ENCODE measurements at places on chromosomes 16 and 17.

DNA sequence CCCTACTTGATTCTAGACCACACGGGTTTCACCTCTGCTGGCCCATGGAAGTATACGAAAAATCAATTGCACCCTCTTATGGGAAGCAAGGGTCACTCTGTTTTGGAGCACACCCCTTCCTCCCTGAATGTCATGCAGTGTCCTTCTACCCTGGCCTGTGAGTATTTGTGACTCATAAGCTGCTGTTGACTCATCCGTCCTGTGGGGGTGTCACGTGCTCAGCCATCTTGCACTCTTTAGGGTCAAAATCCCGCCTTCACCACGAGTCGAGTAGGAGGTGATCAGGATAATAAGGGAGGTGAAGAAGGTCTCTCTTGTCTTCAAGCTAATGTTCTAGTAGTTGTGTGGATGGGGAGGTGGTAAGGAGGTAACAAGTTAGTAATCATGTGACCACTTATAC is 341.0 kb upstream of the EEF2KMT start:
- no peak for DNase-seq

DNA sequence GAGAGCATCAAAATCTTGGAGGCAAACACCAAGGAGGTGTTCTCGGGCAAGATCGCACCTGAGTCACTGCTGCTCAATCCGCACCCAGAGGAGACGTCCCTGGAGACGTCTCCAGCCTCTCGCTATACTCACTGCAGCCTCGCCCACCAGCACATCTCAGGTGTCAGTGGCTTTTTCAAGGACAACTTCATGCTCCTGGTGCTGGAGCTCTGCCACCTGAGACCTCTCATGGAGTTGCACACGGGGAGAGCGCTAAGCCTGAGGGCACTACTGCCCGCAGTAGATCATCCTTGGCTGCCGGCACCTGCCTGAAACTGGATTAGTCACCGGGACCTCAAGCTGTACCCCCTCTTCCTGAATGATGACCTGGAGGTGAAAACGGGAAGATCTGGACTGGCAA is 2.6 kb upstream of the MBTPS1 start:
- peak; percentile 51 for DNase-seq

DNA sequence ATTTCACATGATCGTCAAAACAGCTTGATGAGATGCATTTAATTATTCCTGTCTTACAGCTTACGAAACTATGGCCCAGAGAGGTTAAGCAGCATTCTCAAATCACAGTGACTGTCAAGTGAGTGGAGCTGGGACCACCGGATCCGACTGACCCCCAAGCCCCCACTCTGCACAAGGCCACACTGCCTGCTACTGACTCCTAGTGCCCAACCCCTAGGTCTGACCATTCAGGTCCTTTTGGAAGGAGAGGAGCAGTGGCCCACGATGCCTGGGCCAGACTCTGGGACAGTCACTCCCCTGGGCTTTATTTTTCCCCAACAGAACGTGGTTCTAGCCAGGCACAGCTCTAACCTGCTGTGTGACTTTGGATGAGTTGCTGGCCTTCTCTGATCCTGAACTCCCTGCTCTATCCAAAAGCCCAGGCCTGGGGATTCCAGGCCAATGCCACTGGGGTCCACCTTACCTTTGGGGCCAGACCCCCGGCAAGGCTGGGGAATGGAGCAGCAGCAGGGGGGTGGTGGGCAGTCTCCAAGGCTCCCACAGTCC is 9.9 kb downstream of the TSPOAP1 start:
- DNase-seq, result no peak

- no peak for DNase-seq
Observed at GRCh38 chr17:46832945-46833839, 14.7 kb upstream of the WNT3 start.

GRCh38 chr16:629185-629832 is 1.5 kb upstream of the WFIKKN1 start:
- DNase-seq, result no peak

DNA sequence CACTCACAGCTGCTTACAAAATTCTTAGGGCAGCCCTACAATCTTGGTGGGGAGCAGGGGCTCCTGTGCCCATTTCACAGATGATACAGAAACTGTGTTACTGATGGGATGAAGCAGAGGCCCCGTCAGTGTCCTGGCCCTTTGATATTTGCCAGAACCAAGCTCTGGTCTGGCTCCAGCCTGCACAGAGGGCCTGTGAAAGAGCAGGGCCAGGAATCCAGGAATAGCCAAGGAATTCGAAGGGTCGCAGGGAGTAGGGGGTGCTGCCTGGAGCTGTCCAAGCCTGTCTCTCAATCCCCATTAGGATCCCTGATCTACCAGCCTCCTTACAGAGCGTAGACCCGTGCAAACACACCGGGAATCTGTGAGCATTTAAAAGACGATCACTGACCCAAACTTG is 86.3 kb upstream of the RCVRN start:
- DNase-seq, result no peak

DNA sequence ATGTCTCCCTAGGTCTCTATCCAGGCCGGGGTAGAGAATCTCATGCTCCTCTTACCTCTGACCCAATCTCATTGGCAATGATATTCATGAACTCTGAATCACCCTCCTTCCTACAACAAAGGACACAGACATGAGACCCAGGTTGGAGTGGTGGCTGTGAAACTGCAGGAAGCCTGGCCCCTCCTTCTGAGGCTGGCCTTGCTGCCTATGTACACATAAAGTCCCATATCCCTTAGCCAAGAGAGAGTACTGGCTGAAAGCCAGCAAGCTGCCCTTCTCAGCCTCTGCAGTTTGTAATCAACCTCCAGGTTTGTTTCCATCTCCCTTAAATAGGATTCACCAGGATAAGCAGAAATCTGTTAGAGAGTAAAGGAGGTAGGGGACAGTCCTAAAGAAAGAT is 10.6 kb downstream of the AARSD1 start:
- no peak for DNase-seq

- DNase-seq, result peak; percentile 13
Observed at GRCh38 chr16:55508941-55509931, at the start of gene LPCAT2. LPCAT2 (plus strand) TSS chr16:55509072; CDS start chr16:55509182, 110 bp downstream.

DNA sequence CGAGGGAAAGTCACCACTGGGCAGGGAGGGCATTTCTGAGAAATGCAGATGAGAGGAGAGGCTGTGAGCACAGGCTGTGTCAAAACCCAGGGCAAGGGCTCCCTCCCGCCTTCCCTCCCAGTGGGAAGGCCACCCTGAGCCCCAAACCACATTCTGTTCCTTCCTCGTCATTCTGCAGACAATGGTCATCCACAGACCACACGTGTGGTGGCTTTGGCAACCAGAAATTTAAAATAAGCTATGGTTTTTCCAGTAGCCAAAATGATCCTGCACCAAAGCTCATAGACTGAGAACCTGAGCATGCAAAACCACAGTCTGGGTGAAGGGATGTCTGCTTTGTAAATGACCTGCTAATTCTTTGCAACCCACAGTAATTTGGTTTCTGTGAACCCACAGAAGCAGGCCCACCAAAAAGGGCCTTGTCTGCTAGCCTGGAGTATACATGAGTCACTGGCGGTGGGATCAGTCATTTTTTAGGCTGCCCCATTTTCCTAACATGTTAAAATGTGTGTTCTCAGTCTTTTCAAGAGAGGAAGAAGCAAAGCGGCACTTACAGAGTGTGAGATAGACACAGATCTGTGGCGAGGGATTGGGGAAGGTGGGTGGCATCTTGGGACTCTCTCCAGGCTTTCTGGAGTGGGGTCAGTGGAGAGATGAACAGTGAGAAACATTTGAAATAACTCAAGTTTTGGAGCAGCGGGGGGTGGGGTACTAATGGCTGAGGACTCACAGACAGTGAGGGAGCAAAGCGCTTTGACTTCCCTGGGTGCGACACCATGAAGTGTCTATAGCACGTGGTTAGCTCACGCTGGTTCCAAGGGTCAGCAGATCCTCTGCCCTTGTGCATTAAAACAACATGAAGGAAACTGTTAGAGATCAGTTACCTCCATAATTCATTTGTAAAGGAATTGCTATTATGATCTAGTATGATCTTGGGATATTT is 20.5 kb downstream of the GRB7 start:
- DNase-seq, result no peak

DNA sequence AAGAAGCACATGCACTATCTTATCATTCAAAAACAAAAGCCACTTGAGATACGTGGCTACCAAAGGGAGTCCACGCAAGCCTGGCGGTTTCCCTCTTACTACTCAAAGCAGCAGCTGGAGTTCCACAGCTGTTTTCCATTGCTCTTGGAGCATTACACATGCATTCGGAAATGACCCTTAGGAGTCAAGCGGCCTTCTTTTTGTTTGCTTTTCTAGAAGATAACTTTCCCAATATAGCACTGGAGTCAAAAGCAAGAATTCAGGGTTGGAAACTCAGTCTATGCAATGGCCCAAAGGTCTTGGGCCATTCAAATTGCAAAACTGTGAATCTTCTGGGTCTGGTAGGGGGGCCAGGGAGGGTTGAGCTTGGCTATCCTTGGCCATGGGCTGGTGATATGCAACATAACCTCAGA is 97.8 kb upstream of the MAF start:
- no peak for DNase-seq

DNA sequence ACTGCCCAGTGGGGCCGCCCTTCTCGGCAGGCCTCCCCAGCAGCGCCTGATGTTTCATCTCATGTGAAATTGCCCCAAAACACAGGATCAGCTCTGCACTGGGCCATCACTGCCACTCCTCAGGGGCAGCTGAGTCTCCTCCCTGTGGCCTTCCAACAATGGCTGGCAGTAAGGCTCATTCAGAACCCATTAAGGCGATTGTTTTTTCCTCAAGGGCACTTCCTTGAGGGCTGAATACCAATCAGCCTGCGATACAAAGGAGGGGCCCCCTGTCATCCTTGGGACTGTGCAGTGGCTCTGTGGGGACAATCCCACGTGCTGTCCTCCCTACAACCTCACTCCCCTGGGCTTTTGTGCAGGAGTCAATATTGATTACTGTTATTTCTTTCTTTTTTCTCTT is 47.5 kb downstream of the XYLT1 start:
- no peak for DNase-seq

GRCh38 chr17:29179232-29180033 is 765 bp downstream of the MYO18A start:
- peak; percentile 62 for DNase-seq

- DNase-seq, result peak; percentile 68
Observed at GRCh38 chr17:17561408-17562145, 29.9 kb downstream of the PEMT start.

DNA sequence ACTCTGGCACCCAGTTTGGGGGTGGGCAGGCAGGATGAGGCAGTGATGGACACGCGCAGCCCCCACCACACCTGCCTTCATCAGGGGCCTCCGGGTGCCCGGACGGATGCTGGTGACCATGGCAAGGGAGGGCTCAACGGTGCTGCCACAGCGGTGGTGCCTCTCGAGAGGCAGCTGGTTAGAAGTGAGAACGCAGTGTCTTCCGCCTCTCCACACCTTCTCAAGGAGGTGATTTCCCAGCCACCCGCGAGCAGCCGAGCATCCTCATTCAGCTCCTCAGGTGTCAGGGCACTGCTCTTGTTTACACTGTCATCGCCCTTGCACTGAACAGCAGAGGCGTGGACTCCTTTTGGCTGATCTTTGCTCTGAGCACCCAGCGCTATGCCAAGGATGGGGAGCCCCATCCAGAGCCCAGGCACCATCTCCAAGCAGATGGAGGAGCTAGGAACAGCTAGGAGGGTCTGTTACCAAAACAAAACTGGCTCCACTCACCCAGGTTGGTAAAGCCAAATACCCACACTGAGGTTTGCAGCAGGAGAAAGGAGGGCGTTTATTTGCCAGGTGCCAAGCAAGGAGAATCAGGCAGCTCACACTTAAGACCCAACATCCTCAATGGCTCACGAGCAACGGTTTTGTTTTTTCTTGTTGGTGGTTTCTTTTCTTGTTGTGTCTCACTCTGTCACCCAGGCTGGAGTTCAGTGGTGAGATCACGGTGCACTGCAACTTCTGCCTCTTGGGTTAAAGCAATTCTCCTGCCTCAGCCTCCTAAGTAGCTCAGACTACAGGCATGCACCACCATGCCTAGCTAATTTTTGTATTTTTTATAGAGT is 174.3 kb upstream of the TNRC6C start:
- no peak for DNase-seq

DNA sequence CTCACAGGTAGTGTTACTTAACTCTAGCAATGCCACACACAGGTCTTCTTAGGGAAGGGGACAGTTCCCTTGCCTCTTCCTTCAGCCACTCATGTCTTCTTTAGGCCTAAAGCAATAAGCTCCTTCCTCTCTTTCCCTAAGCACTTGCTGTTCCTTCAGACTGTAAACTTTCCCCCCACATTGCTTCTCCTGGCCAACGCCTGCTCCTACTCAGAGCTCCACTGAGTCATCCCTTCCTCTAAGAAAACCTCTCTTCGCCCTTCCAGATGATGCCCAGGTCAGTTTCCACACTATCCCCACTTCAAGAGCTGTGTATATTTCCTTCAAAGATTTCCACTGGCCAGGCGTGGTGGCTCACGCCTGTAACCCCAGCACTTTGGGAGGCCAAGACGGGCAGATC is 12.5 kb upstream of the EPOP start:
- no peak for DNase-seq

DNA sequence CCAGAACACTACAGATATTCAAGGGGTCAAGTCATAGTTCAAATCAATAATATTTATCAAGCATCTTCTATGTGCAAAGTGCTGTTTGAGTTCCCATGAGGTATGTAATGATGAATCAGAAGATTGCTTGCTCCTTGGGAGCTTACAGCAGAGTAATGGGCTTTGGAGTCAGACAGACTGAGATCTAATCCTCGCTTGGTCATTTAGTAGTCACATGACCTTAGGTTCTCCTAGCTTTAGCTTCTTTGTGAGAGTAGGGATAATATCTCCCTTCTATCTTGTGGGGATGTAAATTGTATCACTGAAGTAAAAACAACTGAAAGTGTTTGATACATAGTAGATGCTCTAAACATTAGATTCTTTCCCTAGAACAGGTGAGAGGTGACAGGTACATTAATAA is 30.1 kb downstream of the SNX11 start:
- DNase-seq, result no peak

DNA sequence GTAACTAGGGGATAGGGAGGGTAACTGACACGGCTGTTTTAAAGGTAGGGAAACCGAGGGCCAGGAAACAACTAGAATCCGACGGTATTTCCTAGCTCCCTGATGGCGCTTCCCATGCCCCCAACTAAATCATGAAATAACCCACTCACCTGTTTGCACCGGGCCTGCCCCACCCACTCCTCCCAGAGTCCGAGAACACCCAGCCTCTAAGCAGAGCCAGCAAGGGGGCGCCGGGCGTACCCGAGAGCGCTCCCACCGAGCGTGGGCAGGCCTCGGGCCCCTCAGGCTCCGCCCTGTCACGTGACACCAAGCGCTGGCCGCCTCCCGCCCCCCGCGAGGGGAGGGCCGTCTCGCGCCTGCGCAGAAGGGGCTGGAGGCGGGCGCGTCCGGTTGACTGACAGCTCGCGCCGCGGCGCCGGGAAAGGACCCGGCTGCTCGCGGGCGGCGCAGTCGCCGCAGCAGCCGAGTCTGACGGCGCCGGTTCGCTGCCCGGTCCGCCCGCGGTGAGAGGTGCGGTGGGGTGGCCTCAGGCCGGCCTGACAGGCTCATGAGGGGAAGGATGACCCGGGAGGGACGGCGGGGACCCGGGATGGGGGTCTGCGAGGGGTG is at the start of gene KIAA0513:
TSS of gene KIAA0513 (plus strand) at position 447 of the 609 bp plus-strand sequence. CDS start 39,277 bp downstream, outside the sequence.
- peak; percentile 50 for DNase-seq

Data from DMS79 treated with DMSO at 0.1 percent for 48 hours (cell line).